Kidney epithelial cell (primary cell): ENCODE measurements at places on chromosomes 7 and 10. TPM values are rescaled to one million over a fixed set of nuclear protein-coding genes. Genes with fewer than 3 reads are reported as not detected.
A peak's percentile ranks its signal among the peaks of the same experiment; 100 is the strongest.

- no peak for DNase-seq
Observed at GRCh38 chr10:125153703-125154490, 6.5 kb downstream of the CTBP2 start.

DNA sequence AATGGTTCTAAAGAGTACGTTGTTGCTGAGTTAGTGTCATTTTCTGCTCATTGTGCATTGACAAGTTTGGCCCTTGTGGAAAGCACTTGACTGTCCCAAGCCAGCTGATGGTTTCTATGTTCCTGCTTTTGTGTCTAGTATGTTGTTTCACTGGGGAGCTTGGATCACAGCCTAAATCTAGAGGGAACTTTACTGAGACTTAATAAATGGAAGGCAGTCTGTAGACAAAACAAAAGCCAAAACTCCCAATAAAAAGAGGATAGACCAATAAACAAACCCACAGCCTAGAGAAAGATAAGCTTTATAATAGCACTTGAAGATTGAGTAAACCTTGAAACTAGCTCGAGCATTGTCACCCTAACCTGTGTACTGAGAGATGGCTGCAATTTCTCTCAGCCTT, 196.8 kb downstream of the ADRA2A start:
- DNase-seq, result no peak

The STOX1 gene
- total RNA-seq, result 0.21 and 0.71 TPM in 2 replicates

GRCh38 chr7:77827999-77828398, 29.4 kb downstream of the PHTF2 start:
- DNase-seq, result no peak

The PIP gene
- not detected in 2 replicates for total RNA-seq

- no peak for DNase-seq
Observed at GRCh38 chr7:121085922-121086321, 97.4 kb downstream of the CPED1 start.

- DNase-seq, result peak; percentile 92
Observed at GRCh38 chr10:117541909-117542705, 439 bp upstream of the EMX2 start.

The ARHGAP19 gene
- total RNA-seq, result 5.3 and 5.4 TPM in 2 replicates

The FERD3L gene
- not detected in 2 replicates for total RNA-seq

GRCh38 chr10:88239212-88239611, 343.9 kb downstream of the RNLS start:
- DNase-seq, result no peak

DNA sequence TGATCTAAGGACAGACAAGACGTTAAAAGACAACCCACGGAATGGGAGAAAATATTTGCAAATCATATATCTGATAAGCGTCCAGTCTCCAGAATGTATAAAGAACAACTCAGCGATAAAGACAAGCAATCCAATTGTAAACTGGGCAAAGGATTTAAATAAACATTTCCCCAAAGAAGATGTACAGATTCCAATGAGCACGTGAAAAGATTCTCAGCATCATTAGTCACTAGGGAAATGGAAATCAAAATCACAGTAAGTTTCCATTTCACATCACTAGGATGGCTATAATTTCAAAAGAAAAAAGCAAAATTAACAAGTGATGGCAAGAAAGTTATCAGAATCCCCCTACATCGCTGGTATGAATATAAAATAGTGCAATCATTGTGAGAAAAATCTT, 316.1 kb downstream of the SFMBT2 start:
- no peak for DNase-seq

DNA sequence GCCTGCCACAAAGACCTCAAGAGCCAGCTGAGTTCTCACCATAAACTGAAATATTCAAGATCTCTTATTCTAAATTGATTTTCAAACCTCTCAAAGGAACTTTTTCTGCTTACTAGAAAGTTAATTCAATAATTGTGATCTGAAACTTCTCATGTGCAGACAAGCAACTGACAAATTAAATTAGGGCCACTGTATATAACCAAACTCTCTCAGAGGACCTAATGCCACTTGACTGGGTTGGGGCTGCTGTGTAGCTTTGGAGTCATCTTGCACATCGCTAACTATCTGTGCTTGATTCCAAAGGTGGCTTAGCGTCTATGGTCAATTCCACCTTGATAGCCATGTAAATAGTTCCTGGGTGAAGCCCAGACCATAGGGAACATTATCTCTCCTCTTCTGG, 345.2 kb downstream of the GPR37 start:
- DNase-seq, result no peak
